CD8-positive, alpha-beta memory T cell (primary cell): ENCODE measurements at places on chromosomes 2 and 18. TPM values are rescaled to one million over a fixed set of nuclear protein-coding genes. Genes with fewer than 3 reads are reported as not detected.

DNA sequence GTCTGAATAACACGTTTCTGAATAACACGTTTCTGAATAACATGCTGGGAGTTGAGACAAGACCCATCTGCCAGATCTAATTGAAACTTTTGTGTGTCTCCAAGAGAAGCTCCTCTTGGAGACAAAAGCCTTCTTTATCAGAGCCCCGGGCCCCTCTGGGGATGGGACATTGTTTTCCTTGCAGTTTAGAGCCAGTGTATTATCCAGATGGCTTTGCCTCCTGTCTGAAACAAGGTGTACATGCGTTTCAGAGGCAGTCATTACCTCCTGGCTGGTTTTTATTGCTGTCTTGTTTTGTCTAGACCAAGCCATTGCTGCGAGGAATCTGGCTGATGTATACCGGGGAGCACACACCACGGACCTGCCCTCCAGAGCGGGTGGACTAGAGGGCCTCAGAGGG, 7.8 kb downstream of the FOSL2 start:
- no peaks in the 10 kb centered on the region for H3K27me3 ChIP-seq
- no peak overlapping the region for H3K27ac ChIP-seq
- H3K4me1 ChIP-seq = peaks cover 27% of the 10 kb centered on the region
- no peak overlapping the region for H3K4me3 ChIP-seq

GRCh38 chr18:48864876-48865275, 85.9 kb downstream of the SMAD7 start:
- H3K4me3 ChIP-seq = no peak overlapping the region
- peaks cover 21% of the 10 kb centered on the region for H3K4me1 ChIP-seq
- no peaks in the 10 kb centered on the region for H3K36me3 ChIP-seq
- no peak for DNase-seq
- H3K27ac ChIP-seq = no peak overlapping the region

GRCh38 chr2:24913911-24914310, 6.1 kb downstream of the ADCY3 start:
- peaks cover 22% of the 10 kb centered on the region for H3K4me1 ChIP-seq
- DNase-seq = no peak
- no peak overlapping the region for H3K4me3 ChIP-seq

GRCh38 chr18:62420513-62421209, 95.6 kb downstream of the TNFRSF11A start:
- peak overlapping the region; percentile 43 for H3K4me3 ChIP-seq
- H3K27ac ChIP-seq = peak overlapping the region; percentile 21
- no peaks in the 10 kb centered on the region for H3K36me3 ChIP-seq

- DNase-seq = no peak
- no peaks in the 10 kb centered on the region for H3K27me3 ChIP-seq
- H3K4me1 ChIP-seq = no peaks in the 10 kb centered on the region
Measured at GRCh38 chr18:75698861-75699260, 271.4 kb upstream of the SMIM21 start.

DNA sequence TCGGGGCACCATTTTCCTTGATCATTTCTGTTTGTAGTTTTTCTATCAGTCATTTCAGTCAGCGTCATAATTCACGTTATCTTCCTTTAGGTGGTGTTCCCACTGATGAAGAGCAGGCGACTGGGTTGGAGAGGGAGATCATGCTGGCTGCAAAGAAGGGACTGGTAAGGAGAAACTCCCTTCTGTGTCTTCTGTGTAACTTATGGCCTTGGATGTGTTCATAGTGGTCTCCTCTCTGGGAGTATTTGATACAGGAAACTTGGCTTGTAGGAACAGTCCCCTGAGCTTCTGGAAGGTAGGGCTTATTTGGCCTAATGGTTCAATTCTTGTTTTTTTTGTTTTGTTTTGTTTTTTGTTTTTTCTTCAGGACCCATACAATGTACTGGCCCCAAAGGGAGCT, 1.1 kb downstream of the COX5B start:
- H3K36me3 ChIP-seq = peaks cover 22% of the 10 kb centered on the region
- H3K27me3 ChIP-seq = no peaks in the 10 kb centered on the region
- no peak overlapping the region for H3K27ac ChIP-seq

GRCh38 chr2:170218456-170218855, 40.5 kb downstream of the MYO3B start:
- no peaks in the 10 kb centered on the region for H3K4me1 ChIP-seq
- no peak overlapping the region for H3K4me3 ChIP-seq
- no peaks in the 10 kb centered on the region for H3K36me3 ChIP-seq
- H3K27me3 ChIP-seq = no peaks in the 10 kb centered on the region

DNA sequence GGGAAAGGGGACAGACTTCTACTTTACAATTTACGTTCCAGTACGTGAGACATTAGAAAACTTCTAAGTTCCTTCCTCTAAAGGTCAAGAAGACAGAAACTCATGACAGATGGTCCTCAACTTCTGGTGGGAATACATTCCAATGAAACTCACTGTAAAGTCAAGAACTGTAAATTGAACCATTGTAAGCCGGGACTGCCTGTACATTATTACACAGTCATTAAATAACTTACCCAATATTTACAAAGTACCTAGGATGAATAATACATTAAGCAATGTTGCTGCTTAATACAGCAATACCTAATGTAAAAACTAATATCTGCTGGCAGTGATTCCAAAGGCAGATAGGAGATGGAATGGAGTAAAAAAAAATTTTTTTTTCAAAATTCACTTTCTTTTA, 51.9 kb downstream of the CDH2 start:
- no peak overlapping the region for H3K4me3 ChIP-seq
- H3K36me3 ChIP-seq = no peaks in the 10 kb centered on the region

DNA sequence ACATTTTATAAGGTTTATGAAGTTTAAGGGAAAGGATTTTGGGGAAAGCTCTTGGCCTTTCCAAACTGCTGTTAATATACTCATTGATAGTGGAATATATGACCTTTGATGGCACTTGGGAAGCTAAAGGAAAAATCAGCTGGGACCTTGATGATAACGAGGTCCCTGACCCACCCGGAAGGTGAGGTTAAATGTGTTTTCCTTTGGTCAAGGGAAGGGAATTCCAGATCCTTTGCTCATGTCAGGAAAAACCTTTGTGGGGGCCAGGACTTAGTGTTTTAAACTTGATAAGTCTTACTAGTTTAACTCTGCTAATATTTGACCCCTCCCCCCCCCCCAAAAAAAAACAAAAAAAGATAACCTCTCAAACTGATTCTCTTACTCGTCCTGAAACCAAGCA, 50.7 kb downstream of the CRIM1 start:
- no peak overlapping the region for H3K27ac ChIP-seq
- no peaks in the 10 kb centered on the region for H3K4me1 ChIP-seq
- H3K4me3 ChIP-seq = no peak overlapping the region
- no peaks in the 10 kb centered on the region for H3K27me3 ChIP-seq

DNA sequence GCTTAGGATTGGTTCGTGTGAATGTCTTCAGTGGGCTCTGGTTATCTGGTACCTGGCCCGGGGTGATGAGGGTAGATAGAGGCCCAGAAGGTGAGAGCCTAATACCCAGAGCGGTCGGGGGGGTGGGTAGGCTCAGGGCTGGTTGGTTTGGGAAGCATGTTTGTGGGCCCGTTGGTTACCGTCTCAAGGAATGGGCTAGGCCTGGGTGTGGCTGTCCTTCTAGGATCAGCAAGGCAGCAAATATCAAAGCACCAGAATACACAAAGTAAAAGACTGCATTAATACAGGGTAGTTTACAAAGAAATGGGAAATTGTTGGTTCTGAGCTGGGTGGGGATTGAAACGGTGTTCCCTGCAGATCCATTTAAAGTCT, 6.0 kb upstream of the IL1R2 start:
- no peaks in the 10 kb centered on the region for H3K27me3 ChIP-seq
- no peak for DNase-seq
- H3K4me3 ChIP-seq = no peak overlapping the region
- H3K36me3 ChIP-seq = no peaks in the 10 kb centered on the region

DNA sequence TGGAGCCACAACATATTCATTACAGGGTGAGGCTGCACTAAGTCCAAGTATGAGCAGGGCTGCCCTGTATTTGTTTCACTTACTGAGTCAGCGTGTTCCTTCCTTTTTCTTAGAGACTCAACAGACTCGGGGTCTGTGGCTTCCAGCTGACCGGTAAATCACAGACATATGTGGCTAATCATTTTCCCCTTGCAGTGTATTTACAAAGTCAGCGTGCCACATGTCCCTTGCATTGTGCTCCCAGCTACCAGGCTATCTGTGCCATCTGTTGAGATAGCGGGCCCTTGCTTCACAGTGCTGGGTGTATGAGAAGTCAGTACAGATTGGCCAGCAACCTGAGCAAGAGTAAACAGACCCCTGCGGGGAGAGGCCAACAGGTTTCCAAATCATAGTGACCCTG, 254.3 kb downstream of the LRRTM1 start:
- no peak overlapping the region for H3K4me3 ChIP-seq
- no peaks in the 10 kb centered on the region for H3K27me3 ChIP-seq

DNA sequence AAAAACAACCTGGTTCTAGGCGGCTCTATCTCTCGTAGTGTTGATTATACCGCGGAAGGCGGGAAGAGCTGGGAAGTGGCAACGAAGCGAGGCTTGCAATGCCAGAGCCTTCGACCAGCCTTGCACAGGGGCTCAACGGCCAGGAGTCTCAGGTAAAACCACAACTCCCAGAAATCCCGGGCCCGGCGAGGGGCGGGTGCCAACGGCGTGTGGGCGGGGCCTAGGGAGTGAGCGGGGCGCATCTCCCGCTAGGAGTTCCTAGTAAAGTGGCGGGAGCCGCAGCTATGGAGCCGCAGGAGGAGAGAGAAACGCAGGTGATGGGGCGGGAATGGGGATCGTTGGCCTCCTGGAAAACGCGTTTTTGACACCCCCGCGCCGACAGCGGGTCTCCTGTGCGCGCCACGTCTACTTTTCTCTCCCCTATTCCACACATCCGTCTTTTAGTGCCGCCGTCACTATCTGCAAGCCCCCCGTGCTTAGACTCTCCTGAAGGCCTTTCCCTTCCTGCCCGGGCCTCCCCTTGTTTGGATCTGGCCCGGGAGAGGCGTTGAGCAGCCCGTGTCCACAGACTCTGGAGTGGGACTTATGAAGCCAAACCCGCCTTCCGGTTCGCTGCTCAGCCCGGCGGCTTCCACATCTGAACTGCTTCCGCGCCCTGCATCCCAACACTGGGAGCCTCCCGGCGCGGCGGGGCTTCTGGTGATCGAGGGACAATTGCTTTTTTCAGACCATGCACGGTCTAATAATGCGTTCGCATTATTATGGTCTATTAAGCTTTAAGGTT, at the start of gene HAUS1:
Gene HAUS1 (plus strand): TSS at position 258 of the 784 bp plus-strand sequence. CDS start 27 bp downstream, at position 285.
- H3K4me1 ChIP-seq = peaks cover 7% of the 10 kb centered on the region
- H3K4me3 ChIP-seq = peak within 1 kb of the TSS; percentile 89
- H3K27me3 ChIP-seq = no peaks in the 10 kb centered on the region
- DNase-seq = peak; percentile 70
- H3K27ac ChIP-seq = peak within 1 kb of the TSS; percentile 68
- no peaks in the 10 kb centered on the region for H3K36me3 ChIP-seq

GRCh38 chr18:30982285-30982992, 60.1 kb downstream of the DSC3 start:
- no peak for DNase-seq
- no peak overlapping the region for H3K27ac ChIP-seq
- H3K4me1 ChIP-seq = no peaks in the 10 kb centered on the region

DNA sequence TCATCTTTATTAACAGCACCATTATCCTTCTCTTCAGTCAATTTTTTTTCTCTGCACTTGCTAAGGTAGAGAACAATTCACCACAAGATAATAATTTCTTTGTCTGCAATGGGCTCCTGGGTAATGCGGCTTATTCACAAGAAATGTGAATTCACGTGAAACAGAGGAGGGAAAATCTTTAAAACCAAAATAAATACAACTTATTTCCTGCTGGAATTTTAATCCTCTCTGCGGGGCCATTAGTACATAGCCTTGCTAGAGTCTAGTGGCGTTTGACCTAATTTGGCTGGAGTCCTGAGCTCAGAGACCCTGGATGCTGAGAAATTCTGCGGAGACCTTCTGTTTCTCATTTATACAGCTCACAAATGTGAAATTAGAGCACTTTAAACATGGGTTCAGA, 319.3 kb upstream of the MMADHC start:
- no peaks in the 10 kb centered on the region for H3K27me3 ChIP-seq
- no peak overlapping the region for H3K4me3 ChIP-seq
- no peaks in the 10 kb centered on the region for H3K4me1 ChIP-seq
- H3K27ac ChIP-seq = no peak overlapping the region
- DNase-seq = no peak

DNA sequence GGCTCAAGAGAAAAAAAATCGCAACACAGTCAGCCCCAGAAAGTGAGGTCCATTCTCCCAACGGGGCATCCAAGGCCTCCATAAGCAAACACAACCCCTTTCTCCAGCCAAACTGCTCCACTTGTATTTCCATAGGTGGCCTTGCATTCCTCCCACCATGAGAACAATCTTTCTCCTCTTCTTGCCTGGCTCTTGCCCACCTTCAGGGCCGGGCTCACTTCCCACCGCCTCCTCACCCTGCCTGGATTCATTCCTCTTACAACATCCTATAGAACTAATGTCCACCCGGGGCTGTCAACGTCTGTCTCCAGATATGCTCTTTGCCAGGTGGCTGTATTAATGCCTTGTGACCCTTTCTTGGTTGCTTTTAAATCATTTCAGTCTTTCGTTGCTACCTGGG, 124.5 kb downstream of the SMAD7 start:
- H3K4me1 ChIP-seq = peaks cover 9% of the 10 kb centered on the region
- DNase-seq = no peak
- H3K27ac ChIP-seq = no peak overlapping the region

GRCh38 chr2:176493909-176494308, 224.7 kb downstream of the MTX2 start:
- H3K4me3 ChIP-seq = no peak overlapping the region
- H3K27ac ChIP-seq = no peak overlapping the region
- H3K36me3 ChIP-seq = no peaks in the 10 kb centered on the region
- DNase-seq = no peak
- H3K27me3 ChIP-seq = no peaks in the 10 kb centered on the region
- H3K4me1 ChIP-seq = no peaks in the 10 kb centered on the region

- H3K36me3 ChIP-seq = no peaks in the 10 kb centered on the region
- no peak for DNase-seq
- no peak overlapping the region for H3K4me3 ChIP-seq
- no peak overlapping the region for H3K27ac ChIP-seq
- no peaks in the 10 kb centered on the region for H3K27me3 ChIP-seq
Measured at GRCh38 chr18:36211612-36212065, 24.3 kb downstream of the MOCOS start.

- H3K27ac ChIP-seq = no peak overlapping the region
- no peak for DNase-seq
- no peaks in the 10 kb centered on the region for H3K36me3 ChIP-seq
Measured at GRCh38 chr2:31950946-31951562, 59.8 kb downstream of the MEMO1 start.

GRCh38 chr18:74836296-74837139, 238.8 kb downstream of the ZNF407 start:
- H3K4me1 ChIP-seq = no peaks in the 10 kb centered on the region
- H3K4me3 ChIP-seq = no peak overlapping the region
- no peak overlapping the region for H3K27ac ChIP-seq
- no peaks in the 10 kb centered on the region for H3K36me3 ChIP-seq
- no peak for DNase-seq

- H3K27ac ChIP-seq = no peak overlapping the region
- no peaks in the 10 kb centered on the region for H3K36me3 ChIP-seq
- no peaks in the 10 kb centered on the region for H3K27me3 ChIP-seq
- DNase-seq = no peak
- H3K4me1 ChIP-seq = no peaks in the 10 kb centered on the region
Measured at GRCh38 chr2:96386470-96386869, 50.9 kb downstream of the NCAPH start.

The POTEC gene
- not detected for total RNA-seq

The ACKR3 gene
- total RNA-seq = 1.6 TPM

The RAB17 gene
- not detected for total RNA-seq

The TFCP2L1 gene
- 0.16 TPM for total RNA-seq

The GNLY gene
- 9.0 TPM for total RNA-seq

The TRMT61B gene
- total RNA-seq = 20.2 TPM

The TMEM37 gene
- not detected for total RNA-seq

The INPP4A gene
- total RNA-seq = 41.0 TPM
